ENCODE measurements at places on chromosomes 5 and 9.
A peak's percentile ranks its signal among the peaks of the same experiment; 100 is the strongest.

- no peak for DNase-seq
These were observed 191.5 kb downstream of the ZNF608 start for GRCh38 chr5:124554746-124555578.

GRCh38 chr9:71268871-71269635, 147.6 kb upstream of the TRPM3 start:
- no peak for DNase-seq

DNA sequence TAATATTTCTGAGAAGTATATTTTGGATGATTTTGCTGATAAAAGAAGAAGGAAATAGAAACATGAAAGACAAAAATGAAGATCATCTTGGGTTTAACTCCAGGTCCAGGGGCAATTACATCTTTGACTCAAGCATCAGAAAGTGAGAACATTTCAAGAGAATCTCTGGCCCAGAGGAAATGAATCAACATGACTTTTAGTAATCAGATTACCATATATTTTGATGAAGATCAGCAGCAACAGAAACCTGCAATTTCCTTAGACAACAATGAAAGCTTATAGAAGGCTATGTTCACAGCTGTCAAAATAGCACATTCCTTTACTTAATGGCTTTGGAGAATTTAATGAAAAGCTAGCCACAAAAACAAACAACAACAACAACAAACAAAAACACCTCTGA, 638.1 kb downstream of the EFNA5 start:
- DNase-seq, result no peak

DNA sequence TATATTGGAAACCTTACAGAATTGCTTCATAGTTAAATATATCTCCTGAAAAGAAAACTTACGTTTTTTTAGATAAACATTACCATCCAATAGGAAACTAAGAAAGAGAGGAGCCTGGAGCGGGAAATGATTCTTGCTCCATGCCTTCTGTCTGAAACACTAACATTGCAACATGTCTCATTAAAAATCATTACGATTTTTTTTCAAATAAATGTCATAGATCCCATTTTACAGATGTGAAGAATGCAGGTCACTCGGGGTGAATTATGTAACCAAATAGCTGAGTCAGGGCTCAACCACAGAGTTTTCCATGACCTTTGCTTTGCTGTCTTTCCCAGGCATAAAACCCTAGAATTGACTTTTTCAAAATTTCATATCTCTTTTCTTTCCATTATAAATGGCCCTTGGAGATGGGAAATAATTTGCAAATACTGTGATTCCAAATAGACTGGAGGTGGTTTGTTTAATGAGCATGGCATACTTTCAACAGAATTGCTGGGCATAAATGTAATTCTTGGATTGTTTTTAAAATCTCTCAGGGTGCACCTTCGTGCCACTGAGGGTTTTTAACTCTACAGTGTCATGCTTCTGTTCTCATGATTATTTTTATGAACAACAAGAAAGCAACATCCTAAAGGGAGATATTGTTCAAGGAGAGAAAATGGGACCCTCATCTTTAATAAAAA, 302.8 kb downstream of the EBF1 start:
- DNase-seq, result no peak

GRCh38 chr5:39759701-39760100, 334.9 kb upstream of the DAB2 start:
- DNase-seq, result no peak

DNA sequence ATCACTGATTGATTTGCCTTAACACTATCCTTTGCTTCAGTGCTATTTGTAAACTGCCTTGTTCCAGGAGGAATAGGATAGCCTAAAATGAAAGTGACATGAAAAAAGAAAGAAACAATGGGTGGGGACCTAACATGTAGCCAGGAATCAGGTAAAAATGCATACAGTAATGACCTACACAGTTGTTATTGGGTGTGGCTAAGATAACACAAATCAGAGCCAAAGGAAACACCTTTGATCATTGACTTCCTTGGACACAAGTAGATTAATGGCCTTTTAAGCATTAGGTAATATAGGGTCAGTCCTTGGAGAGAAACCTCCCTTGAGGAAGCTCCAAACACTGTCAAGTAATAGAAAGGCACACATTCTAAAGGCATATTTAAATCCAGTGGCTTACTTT, 220.4 kb downstream of the TRPM3 start:
- DNase-seq, result no peak

GRCh38 chr5:17151686-17152085, 65.7 kb upstream of the BASP1 start:
- DNase-seq, result no peak

GRCh38 chr9:137788561-137789294, 88.9 kb upstream of the CACNA1B start:
- no peak for DNase-seq

GRCh38 chr5:53253421-53253871, 143.9 kb upstream of the MOCS2 start:
- DNase-seq, result no peak

DNA sequence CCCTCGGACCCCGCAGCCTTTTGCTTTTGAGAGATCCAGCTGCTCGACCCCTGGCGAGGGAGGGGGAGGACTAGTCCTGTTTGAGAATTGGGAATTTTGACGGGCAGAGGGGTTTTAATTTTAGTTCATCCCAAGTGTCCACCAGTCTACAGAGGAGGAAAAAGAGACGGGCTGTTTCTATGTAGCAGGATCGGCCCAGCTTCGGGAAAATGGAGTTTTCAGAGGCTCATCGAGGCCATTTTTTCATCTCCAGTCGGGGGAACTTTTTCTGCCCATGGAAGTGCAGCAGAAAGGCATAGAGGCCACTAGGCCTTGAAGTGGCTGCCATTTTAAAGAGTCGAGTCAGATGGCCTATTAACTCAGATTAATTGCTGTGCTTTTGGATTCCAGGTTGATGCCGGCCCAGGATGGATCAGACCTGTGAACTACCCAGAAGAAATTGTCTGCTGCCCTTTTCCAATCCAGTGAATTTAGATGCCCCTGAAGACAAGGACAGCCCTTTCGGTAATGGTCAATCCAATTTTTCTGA, 1.2 kb downstream of the NSD1 start:
- no peak for DNase-seq

DNA sequence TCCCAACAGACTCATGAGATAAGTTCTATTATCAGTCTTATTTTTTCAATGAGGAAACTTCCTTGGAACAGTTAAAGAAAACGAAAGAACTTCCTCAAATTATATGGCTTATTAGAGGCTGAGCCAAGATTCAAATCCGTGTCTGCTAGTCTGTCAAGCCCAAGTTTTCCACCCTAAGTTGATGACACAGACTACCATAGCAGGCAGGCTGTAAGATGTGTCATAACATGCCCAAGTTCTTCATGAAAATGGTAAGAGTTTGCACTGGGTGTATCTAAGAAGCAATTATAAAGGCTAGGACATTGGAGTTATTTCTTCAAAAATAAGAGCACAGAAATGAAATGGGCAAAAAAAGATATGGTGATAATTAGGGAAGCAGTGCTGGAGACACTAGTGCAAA, 634.5 kb downstream of the BRINP1 start:
- no peak for DNase-seq

GRCh38 chr5:128537221-128537999, 635 bp downstream of the FBN2 start:
- peak; percentile 59 for DNase-seq

GRCh38 chr5:67431191-67431590, 234.6 kb upstream of the CD180 start:
- DNase-seq, result no peak

- no peak for DNase-seq
These were observed 1.2 kb upstream of the SLC25A51 start for GRCh38 chr9:37905131-37905505.
